ENCODE measurements at places on chromosomes 7 and 10.

DNA sequence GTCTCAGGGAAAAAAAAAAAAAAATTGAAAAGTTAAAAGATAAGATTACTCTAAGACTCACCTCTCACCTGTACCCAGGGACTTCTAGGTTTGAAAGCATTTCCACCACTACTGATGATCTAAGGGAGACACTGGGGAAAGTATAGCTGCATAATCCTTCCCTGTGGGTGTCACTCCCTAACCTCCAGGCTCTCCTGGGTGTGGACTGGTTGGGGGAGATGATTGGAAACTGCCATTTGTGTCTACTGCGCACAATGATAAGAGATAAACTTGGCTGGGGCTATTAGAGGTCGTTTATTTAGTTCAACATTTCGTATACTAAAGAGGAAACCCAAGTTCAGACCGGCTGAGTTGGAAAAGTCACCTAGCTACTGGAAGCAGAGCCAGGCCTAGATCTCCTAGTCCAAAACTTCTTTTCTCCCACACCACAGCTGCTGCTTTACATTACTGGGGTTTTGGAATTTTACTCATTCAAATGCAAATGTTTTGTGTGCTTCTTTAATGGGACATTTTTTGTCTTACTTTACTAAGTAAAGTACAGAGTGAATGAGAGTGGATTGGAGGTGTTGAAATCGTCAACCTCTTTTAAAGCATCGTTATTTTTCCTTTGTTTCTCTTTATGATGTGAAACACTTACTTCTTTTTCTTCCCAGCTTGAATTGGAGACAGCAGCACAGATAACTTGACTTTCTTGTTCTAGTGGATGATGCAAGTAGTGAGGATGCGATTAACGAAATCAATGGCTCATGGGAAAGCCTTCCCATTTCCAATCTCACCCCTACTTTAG lies 22.3 kb upstream of the SEC61G start:
- DNase-seq, result no peak

GRCh38 chr10:19250546-19250945 lies 201.9 kb downstream of the MALRD1 start:
- DNase-seq, result no peak

DNA sequence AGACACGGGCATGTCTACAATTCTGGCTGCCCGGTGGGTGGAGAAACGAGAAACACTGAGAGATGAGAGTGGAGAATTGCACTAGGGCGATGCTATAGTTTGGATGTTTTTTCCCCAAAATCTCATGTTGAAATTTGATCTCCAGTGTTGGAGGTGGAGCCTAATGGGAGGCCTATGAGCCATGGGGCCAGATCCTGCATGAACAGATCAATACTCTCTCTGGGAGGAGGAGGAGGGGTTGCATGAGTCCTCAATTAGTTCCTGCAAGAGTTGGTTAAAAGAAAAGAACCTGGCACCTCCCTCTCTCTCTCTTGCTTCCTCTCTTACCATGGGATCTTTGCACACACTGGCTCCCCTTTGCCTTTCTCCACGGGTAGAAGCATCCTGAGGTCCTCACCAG lies 299.1 kb downstream of the CALN1 start:
- no peak for DNase-seq

DNA sequence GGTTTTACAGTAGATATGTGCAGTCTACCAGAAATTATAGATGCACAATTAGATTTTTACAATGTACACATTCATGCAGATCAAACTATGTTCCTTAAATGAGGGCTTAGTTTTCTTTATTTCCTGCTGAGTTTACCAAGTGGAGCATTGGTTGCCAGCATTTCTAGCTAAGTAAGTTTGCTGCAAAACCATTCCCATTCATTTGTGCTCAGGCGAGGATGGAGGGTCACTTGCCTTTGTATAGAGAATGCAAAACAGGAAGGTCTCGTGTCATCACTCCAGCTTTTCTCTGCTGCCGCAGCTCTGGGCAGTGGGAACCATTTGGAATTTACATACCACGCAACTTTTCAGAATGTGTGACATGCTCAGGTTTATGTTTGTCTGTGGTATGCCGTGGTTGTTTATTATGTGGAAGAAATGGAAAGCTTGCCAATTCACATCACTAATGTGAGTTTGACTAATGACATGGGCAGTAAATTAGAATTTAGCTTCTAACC lies 198.6 kb downstream of the TRIL start:
- no peak for DNase-seq

DNA sequence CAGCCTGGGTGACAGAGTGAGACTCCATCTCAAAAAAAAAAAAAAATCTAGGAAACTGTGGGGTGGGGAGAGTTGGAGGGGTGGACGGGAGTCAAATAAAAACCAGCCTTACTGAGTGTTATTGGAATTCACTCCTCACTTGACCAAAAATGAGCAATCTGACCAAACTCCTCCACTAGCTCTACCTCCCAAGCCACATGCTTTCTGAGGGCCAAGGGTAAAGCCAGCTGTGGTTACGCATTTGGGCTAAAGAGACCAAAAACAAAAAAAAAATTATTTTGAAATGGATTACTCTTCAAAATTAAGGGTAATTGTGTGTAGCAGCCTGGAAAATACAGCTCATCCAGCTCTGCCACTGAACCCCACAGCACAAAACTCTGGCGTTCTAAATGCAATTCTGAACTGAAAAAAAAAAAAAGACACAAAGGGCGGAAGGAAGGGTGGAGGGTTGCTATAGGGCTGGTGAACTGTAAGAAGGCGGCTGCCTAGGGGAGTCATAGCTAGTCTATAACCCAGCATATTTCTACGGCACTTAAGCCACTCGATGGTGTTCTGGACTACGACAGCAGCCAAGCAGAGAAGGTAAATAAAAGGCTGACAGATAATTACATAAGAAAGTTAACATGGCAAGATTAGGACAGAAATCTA lies 7.8 kb downstream of the ELMO1 start:
- DNase-seq, result no peak

DNA sequence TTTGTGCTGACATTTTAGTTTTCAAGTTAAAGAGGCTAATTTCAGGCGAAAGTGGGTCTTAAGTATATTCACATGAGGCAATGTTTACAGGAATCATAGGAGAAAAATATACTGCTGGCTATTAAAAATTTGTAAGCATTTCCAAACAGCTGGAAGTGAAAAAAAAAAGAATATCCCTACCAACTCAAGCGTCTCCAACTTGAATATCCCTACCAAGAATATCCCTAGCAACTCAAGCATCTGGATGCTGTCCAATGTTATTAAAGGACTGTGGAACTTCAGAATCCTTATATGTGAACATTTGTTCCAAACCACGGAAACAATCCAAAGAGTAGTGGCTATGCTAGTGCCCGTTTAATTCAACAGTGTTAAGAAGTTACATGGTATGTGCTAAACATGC lies 1303.0 kb downstream of the GATA3 start:
- DNase-seq, result no peak

DNA sequence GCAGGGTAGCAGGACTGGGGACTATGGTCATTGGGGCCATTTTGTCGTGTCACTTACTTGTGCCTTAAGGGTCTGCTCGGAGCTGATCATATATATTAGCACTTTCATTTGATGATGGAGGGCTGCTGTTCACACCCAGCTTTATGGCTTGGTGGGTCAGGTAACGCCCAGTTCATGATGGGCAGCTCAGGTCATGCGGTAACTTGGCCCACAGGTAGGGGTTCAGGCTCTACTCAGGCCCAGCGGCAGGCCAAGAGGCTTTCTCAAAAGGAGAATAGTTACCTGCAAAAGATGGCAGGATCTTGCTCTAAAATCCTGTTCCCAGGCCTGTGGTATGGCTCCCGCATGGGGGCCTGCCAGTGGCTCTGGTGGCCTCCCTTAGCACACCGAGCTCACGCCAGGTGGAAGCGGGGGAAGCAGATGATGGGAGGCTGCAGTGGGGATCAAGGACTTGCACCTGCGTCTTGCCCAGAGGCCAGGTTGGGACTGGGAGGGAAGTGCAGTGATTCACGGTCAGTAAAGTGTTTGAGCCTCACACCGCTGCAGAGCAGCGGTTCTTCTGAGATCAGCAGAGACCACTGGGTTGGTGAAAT lies 109.5 kb downstream of the ADCY1 start:
- peak; percentile 40 for DNase-seq

DNA sequence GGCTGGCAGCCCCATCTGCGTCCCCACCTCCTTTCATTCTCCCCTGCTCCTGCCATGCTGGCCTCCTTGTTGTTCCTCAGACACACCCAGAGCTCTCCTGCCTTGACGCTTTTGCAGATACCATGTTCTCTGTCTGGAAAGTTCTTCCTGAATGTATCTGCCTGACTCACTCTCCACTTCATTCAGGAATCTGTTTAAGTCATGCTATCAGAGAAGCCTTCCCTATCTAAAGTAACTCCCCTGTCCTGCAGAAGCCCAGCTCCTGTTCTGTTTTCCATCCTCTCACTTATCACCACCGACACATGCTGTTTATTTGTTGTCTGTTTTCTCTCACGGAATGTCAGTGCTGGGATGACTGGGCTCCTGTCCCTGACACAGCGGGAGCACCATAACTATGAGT lies 82.0 kb downstream of the AFAP1L2 start:
- no peak for DNase-seq

DNA sequence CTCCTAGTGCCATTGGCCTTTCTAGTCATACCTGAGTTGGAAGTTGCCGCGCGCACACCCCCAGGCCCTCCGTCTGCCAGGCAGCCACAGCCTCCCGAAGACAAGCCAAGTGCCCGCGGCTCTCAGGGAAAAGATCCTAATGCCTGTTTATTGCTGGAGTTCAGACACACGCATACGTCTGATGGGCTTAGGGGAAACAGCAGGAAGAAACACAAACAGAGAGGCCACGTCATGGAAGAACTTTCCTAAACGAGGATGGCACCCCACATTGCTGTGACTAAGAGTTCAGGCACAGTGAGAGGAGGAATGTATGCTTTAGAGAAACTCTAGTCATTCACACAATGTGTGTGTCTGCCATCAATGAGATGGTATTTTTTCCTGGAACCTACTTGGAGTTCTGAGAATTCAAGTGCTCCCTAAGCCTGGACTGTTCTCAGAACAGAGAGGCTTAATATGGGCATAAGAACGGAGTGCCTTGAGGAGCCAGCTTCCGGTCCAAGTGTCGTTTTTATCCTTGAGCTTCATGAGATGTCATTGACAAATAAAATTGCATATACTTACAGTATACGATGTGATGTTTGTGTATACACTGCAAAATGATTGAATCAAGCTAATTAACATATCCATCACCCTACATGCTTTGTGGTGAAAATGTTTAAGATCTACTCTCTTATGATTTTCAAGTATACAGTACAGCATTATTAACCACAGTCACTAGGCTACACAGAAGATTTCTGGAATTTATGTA lies 11.6 kb upstream of the RBP3 start:
- DNase-seq, result no peak

GRCh38 chr7:64882341-64883112 lies 20.5 kb upstream of the ZNF273 start:
- DNase-seq, result no peak

GRCh38 chr7:87330942-87331341 lies 14.5 kb upstream of the CROT start:
- no peak for DNase-seq

GRCh38 chr10:119368581-119368980 lies 161.2 kb downstream of the GRK5 start:
- DNase-seq, result peak; percentile 30

GRCh38 chr10:92027141-92027540 lies 103.6 kb downstream of the BTAF1 start:
- DNase-seq, result no peak

DNA sequence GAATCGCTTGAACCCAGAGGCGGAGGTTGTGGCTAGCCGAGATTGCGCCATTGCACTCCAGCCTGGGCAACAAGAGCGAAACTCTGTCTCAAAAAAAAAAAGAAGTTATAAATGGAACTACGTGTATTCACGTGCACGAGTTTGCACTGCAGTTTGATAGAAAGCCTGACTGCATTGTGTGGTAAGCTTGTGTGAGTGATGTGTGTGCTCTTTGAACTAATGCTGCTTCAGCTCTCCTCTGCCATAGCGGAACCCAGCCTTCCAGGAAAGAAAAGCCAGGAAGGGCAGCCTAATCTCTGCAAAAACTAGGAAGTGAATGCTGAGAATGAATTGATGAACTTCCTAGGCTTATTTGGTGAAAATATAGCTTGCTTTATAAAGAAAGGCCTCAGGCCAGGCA lies 15.6 kb upstream of the MKRN1 start:
- DNase-seq, result no peak

DNA sequence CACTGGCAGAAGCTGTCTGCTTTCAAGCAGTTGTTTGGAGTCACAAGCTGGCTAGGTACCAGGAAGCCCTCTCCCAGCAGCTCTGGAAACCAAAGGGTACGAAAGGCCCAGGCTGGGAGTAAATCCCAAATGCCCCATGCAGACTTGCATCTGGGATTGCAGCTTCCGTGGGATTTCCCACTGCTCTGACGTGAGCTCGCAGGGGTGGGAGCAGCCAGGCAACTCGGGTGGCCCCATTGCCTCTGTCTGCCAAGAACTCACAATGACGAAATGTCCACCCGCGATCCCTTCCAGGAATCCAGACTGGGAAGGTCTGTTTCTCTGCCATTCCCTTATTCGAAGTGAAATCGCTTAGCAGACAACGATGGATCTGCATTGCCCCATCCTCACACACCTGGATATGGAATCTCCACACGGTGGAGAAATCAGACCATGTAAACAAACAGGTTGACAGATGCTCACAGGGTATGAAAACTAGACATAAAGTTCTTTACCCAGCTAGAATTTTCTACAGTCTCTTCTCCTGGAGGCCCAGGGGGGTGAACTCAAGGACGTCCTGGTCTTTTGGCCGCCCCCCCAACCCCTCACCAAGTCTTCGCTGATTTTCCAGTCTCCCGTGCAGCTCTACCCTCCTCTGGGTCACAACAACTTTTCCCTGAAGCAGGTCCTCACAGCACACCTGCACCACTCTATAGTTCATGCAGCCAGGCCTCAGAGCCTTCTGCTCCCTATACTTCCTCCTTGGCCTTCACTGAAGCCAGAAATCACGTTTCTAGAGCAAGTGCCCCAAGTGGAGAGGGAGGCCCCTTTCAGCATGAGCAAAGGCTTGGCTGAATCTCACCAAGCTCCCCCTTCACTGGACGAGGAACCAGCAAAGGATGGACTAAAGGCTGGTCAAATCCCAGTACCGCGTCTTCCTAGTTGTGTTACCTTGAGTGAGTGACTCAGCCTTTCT lies 20.0 kb downstream of the SH3PXD2A start:
- peak; percentile 69 for DNase-seq

DNA sequence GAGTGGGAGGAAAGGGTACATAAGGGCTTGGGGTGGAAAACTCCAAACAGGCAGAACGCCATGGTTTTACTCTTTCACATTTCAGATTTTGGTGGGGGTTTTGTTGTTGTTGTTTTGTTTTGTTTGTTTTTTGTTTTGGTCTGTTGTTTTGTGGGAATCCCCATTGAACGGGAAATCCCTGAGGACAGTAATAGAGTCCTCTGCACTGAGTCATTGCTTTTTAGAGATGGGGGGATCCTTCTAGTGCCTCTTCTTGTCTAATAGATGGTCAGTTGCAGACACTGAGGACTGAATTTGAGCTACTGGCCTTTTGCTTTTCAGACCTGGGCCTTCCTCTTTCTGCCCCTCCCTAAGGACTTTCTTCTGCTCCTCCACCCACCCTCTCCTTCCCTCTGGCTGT lies 20.0 kb downstream of the TRPV5 start:
- no peak for DNase-seq
